ENCODE measurements at places on chromosomes 13 and 19.

DNA sequence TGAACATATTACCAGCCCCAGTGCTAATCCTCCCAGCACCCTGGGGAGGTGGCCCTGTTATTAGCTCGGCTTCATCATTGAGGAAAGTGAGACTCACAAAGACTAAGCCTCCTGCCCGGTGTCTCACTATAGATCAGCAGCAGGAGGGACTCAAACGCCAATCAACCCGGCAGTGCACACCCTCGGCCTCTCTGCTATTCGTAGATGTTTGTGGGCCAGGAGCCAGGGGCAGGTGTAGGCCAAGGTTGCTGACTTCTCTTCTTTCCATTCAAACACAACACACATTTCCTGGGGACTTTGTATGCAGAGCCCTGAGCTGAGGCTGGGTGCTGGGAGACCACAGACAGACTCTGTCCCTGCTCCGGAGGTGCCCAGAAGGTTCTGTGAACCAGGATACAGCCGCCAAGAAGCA is 9.4 kb upstream of the SBK3 start:
- DNase-seq: no peak

- no peak for DNase-seq
Observed at GRCh38 chr19:49413348-49413747, 9.9 kb downstream of the PTH2 start.

- DNase-seq: no peak
Observed at GRCh38 chr13:23235994-23236393, 55.2 kb downstream of the SGCG start.

DNA sequence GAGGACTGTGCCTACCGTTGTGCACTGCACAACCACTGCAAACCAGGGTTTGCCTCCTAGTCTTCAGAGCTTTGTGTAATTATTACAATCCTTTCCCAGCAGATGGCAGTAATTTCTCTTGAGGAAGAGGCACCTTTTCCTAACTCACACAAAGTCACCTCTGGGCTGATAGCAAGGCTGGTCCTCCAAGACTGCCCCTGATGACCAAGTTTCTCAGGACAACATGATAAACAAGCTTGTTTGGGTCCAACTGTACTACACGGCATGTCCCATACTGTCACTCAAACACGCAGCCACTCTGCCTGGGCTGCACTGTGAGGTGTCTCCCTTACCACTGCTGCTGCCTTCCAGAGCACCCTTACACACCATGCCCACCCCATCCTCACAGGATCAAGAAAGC is 39.3 kb downstream of the RFXAP start:
- peak; percentile 23 for DNase-seq

DNA sequence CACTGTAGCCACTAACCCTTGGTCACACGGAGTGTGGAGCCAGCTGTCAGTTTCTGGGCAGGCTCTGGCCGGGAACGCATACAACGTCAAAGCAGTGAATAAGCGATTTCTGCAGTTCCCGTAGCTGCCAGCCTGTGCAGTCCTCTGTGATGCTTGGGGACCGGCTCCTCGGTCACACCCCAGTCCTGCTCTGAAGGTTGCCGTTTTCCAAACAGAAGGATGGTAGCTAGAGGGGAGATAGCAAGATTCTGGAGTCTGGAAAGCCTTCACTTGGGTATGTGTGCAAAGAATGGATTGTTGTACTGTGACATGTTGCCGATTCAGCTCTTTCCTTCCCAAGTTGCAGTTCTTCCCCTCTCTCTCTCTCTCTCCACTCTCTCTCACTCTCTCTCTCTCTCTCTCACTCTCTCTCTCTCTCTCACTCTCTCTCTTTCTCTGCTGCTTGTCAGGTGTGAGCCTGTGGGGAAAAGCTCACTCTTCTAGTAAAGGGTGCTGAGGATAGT is 38.7 kb upstream of the C1QTNF9 start:
- DNase-seq: peak; percentile 59

GRCh38 chr13:50125304-50125553 is 110.0 kb downstream of the KCNRG start:
- no peak for DNase-seq

- DNase-seq: no peak
Observed at GRCh38 chr13:110770678-110771077, 57.2 kb downstream of the ING1 start.

DNA sequence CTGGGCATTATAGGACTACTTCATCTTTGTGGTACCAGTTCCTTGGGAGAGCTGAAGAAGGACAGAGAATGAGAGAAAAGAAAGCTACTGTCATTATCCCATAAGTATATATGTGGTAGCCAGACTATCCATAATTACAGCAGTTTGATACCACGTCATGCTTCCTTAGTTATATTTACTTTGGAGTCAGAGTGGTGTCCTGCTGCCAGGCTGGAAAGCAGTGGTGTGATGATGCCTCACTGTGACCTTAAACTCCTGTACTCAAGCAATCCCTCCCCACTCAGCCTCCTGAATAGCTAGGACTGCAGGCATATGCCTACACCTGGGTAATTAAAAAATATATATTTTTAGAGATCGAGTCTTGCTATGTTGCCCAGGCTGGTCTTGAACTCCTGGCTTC is 57.8 kb downstream of the WTIP start:
- no peak for DNase-seq

- DNase-seq: peak; percentile 68
Observed at GRCh38 chr19:12733369-12734214, 892 bp downstream of the TRIR start.

GRCh38 chr19:17950310-17951156 is 16.4 kb upstream of the KCNN1 start:
- no peak for DNase-seq

DNA sequence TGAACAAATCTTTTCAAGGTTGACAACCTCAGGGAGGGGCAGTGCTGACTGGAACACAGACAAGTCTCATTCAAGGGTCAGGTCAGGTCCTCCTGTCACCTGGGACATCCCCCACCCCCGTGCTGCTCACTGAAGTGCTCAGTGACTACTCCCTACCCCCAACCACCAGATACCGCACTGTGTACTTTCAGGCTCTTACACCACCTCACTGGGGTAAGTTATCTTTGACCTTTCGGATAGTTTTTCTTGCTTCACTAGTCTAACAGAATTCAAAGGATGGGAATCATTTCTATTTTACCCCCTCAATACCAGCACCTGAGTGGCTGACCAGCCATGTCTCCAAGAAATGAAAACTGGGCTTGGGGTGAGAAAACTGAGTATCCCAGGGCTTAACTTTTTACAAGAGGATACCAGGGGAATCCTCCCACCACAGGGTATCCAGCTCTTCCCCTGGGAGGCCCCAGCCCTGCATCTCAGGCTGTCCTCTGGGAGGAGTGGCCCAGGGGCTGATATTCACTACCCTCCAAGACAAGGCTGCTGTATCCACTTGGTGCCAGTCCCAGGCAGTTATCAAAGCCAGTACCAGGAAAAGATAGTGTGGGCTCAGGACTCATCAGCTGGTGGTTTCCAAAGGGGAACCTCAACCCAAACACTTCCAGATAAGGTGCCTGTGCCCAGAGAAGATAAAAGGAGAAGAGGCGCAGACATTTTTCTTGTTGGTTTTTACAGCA is 2.1 kb downstream of the ZNF563 start:
- no peak for DNase-seq

DNA sequence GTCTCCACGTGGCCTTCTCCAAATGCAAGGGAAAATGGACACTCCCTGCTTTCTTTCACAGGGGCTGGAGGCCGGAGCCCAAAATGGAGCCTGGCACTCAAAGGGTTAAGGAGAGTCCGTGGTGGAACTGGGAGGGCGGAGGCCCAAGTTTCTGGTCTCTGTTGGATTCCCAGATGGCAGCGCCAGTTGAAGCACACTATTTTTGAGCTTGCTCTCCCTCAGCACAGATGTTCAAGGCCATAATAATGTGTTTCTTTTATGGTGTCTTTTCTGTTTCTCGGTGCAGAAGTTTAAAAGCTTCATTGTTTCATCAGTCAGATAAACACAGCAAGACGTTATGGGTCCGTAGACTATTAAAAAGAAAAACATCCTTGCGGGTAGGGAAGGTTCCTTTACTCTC is 67.6 kb downstream of the TNFRSF19 start:
- no peak for DNase-seq

- no peak for DNase-seq
Observed at GRCh38 chr13:89520468-89520867, 1827.0 kb upstream of the MIR17HG start.

DNA sequence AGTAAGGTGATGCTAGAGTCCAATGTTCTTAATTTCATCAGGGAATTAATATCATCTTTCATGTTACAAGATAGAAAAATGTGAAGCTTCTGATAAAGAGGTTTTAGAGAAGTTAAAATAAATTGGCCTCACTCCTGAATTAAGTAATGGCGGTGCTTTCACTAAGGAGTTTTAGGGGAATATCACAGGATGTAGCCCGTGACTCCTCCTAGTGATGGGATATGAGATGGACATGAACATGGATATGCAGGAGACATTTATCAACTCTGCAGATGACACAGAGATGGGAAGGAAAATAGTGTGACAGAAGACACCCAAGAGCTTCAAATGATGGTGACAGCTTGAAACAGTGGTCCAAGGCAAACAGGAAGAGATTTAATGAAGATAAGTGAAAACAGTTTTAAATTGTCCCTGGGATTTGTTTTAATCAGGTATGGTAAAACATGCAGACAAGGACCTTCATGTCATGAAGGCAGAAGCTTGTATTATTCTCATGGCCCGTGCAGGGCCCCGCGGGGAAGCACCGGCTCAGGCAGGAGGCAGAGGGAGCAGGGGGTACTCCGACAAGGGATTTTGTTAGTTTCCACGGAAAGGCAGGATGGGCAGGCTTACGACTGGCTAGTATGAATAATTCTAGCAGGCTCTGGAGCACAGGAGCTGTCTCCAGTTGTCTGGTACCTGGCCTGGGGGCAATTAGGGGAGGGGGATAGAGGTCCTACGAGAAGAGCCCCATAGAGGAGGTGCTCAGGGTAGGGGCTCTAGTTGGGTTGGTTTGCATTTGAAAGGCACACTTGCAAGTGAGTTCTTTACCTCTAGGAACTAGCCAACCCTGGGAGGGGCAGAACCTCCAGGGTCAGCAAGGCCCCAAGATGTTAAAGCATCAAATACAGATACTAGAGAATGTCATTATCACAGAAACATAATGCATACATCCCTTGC is 38.7 kb upstream of the FARP1 start:
- peak; percentile 54 for DNase-seq

DNA sequence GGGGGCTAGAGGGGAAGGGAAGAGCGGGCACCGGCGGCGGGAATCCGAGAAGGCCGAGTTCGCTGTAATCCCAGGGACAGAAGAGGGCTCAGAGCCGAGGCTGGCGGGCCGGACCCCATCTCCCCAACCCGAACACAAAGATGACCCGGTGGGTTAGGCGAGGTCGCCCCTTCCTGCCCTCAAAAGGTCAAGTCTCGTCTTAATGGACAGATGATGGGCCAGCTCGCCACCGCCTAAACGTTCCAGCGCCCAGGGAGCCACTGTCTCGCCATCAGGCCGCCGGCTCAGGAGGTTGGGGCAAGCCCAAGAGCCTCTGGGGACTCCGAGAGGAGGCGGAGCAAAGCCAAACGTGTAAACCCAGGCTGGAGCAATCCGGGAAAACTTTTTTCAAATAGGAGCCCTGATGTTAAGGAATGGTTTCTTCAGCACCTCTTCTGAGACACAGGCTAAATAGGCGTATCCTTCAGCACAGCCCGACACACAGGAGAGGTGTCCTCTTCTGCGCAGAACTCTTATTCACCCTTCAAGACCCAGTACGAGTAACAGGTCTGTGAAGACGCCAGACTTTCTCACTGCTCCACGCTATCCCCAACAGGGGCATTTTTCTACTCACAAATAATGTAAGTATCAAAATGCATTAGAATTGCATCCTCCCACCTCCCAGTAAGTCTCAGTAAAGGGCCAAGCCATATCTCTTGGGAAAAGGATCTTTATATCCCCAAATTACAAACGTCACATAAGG is 6.3 kb upstream of the POU4F1 start:
- DNase-seq: no peak

- no peak for DNase-seq
Observed at GRCh38 chr19:17103177-17103576, 27.6 kb downstream of the MYO9B start.

DNA sequence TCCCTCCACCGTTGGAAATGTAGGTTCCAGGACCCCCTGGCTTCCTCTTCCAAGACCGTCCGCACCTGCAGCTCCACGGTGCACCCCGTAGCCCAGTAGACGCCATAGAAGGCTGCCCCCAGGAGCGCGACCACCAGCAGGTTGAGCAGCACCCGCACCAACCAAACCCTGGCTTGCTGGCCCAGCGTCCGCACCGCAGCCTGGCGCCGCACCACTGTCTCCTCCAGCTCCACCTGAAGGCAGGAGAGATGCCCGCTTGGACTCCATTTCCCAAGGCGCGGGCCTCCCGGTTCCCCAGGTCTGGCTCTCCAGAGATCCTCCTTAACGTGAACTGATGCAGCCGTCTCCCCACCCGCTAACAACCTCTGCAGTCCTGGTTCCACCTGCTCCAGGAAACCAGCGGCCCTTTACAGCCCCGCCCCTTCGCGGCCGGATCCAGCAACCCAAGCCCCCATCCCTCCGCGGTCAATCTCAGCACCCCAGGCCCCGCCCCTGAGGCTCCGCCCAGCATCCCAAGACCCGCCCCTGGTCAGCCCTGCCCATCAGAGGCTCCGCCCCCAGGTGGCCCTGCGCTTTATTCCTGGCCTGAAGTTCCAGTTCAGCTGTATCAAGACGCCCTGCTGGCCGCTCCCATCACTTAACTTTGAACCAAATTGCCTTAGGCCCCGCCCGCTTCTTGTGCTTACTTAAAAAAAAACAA is 5.0 kb upstream of the LENG1 start:
- peak; percentile 72 for DNase-seq

GRCh38 chr19:53621885-53622740 is 9.7 kb upstream of the DPRX start:
- DNase-seq: no peak

GRCh38 chr13:39982745-39983144 is 327.3 kb downstream of the COG6 start:
- no peak for DNase-seq

- no peak for DNase-seq
Observed at GRCh38 chr13:112447306-112447705, 71.2 kb downstream of the SPACA7 start.

DNA sequence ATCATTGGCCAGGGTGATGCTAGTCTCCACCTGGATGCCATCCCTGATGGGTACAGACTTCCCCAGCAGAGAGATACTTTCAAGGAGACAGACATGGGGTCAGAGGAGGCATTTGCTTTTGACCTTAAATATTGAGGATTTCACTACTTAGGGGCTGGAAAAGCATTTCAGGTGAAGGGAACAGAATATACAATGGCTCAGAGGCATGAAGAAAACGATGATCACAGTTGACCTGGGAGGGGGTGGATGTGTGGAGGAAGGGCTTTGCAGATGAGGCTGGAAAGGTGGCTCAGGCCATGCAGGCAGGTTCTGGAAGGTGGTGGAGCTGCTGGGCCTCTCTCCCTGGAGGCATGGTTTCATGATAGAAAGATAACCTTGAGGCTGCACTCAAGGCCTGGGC is 3.9 kb downstream of the MATK start:
- no peak for DNase-seq

DNA sequence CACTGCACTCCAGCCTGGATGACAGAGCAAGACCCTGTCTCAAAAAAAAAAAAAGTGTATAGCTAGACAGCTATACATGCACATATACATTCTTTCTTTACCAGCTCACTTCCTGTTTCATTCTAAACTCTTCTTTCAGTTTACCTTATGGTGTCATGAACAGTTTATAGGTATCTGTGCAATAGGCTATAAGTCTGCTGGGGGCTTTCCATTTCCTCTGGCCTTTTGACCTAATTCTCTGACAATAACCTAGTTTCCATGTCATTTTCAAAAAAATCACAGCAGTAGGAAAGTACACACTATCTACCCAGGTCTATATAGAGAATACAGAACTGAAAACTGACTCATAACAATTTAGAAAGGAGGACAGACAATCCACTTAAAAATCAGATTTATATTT is 24.4 kb upstream of the URAD start:
- DNase-seq: no peak

- no peak for DNase-seq
Observed at GRCh38 chr19:33316541-33317264, 14.4 kb upstream of the CEBPA start.

All from hepatic stellate cell (primary cell).